M059J (cell line): ENCODE measurements at places on chromosomes 2 and 18.

DNA sequence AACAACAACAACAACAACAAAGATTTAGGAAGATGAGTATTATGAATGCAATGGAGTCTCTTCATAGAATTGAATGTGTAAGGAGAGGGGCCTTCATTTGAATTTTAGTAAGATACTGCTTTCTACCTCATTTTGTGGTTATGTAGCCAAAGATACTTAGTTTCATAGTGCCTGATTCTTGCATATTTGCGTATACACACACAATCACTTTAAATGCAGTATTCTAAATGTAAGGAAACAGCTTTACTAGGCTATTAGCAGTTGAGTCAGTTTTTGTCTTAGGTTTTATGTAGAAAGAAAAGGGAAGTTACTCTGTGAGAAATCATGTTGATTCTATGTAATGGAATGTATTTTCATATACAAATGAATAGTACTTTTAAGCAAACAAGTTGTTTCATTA lies 80.5 kb downstream of the HAUS1 start:
- DNase-seq, result no peak

GRCh38 chr18:34787931-34788532 lies 77.9 kb downstream of the DTNA start:
- peak; percentile 56 for DNase-seq

DNA sequence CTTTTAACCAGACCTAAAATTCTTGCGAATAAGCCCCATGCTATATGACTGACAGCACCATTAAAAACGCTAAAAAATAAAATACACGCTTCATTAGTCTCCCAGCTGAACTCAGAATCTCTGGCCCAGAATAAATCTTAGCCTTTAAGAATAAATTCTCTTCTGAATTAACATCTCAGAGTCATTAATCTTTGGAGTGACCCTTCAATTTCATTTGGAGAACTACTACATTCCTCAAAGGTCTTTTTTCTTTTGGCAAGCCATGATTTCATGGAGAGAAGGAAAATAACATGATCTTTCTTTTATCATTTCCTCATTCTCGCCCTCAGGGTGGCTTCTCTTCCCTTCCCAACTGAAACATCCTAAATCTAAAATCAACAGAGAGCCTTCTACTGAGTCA lies 259.0 kb downstream of the AFF3 start:
- peak; percentile 35 for DNase-seq

DNA sequence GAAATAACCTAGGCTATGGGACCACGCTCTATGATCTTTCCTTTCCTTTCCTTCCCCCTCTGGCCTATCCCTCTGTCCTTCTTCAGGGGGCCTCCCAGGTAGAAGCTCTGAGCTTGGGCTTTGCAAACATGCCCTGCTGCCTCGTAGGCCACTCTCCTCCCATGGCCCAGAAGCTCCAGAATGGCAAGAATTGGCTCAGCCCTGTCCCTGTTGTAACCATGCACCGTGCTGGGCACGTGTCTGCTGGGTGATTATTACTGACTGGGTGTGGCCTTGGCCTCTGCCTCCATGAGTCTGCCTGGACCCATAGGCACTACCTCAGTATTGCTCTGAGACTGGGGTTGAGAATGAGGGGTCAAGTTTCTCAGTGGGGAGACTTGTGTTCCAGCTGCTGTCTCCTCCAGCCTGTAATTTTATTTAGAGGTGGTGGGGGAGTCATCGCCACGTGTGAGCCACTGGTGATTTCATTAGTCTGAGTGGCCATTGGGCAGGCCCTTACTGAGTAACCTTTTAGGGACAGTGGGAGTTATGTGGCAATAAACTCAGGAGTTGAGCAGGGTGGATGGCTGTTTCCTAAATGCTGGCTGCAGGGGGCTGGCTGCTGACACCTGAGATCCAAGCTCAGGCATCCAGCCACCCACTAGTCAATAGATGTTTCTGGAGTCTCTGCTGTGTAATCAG lies 157.9 kb downstream of the CLIP4 start:
- DNase-seq, result no peak

DNA sequence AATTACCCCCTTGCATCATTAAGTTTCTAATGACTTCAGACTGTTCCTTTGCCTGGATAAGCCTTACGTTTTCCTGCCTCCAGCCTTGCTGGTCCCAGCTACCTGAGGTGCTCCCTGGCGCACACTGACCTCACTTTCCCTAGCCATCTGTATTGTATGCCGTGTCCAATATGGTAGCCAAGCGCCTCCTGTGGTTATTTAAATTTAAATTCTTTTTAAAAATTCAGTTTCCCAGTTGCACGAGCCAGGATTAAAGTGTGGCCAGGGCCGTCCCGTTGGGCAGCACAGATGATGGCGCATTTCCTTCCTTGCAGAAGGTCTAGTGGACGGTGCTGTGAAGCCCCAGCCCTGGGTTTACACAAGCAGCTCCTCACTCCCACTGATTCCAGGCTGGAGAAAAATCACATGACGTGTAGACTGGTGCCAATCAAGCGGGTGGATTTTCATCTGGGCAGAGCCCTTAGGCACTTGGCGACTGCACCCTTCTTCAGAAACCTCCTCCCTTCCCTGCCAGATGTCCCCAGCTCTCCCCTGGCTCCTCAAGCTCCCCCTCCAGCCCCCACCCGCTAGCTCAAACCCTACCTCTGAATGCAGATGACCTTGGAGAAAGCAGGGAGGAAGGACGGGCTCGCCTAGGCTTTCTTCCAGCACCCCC lies 33.9 kb downstream of the ACKR3 start:
- DNase-seq, result no peak

GRCh38 chr18:3451989-3452749 lies 2.2 kb downstream of the TGIF1 start:
- peak; percentile 75 for DNase-seq

DNA sequence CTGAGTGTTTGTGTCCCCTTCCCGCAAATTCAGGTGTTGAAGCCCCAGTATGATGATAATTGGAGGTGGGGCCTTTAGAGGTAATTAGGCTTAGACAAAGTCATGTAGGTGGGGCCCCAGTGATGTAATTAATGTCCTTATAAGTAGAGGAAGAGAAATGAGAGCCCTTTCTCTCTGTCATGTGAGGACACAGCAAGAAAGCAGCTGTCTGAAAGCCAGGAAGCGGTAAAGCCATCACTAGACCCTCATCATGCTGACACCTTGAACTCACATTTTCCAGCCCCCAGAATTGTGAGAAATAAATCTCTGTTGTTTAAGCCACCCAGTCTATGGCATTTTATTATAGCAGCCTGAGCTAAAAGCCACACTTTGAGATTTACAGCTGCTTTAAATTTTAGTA lies 1580.0 kb downstream of the LRP1B start:
- no peak for DNase-seq

DNA sequence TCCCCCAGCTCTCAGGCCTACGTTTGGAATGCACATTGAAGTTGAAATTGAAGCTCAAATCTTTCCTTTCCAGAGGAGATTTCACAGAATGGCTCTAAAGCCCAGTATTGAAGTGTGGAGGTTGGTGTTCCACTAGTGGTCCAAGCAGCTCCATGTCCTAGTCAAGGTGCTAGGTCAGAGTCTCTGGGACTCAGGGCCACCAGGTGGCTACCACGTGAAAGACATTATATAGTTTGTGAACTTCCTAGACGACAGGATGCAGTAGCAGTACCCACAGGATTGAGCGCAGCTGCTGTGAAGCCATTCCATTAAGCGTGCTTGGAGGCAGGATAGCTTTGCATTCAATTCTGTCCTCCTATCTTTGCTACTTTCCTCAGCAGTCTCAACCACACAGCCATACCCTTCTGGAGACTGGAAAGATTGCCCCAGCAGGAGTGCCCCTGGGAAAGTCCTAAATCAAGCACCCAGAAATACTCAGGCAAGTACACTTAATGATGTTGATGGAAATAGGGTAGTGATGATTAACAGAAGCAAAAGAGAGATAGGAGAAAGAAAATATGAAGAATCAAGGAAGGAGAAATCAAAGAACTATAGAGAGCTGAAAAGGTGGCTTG lies 4.7 kb upstream of the TGFA start:
- DNase-seq, result no peak
